AG09319 (cell line): ENCODE measurements at places on chromosomes 6 and 20.

DNA sequence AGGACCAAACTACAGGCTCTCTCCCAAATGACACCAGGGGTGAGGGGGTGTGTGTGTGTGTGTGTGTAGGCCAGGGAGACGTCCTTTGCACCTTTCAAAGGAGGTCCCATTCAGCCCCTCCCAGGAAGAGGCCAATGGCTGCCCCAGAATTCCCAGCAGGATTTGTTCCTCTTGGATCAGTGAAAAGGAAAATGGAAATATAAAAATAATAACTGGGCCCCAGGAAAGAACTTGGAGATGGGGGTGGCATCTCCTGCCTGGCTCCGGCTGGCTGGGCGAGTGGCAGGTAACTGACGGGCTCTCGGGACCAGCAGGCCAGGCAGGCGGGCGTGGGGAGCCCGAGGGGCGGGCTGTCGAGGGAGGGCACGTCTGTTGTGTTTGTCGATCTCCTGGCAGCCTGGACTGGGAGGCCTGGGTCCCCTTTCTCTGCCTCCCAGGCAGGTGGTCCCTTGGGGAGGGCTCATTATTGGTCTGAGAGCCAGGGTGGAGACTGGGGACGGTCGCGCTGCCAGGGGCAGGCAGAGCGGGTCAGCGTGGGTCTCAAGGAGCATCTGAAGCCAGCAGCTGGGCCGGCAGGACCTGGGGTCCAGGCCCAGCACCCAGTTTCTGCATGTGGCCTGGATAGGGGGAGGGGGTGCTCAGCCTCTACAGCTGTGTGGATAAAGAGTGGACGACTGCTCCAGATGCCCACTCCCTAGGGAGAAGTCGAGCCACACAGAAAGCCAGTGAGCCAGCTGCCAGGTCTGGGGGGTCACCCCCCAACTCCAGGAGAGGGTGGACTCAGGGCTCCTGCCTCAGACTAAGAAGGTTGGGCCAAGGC lies 3.1 kb downstream of the NOL4L start:
- no peak for DNase-seq

DNA sequence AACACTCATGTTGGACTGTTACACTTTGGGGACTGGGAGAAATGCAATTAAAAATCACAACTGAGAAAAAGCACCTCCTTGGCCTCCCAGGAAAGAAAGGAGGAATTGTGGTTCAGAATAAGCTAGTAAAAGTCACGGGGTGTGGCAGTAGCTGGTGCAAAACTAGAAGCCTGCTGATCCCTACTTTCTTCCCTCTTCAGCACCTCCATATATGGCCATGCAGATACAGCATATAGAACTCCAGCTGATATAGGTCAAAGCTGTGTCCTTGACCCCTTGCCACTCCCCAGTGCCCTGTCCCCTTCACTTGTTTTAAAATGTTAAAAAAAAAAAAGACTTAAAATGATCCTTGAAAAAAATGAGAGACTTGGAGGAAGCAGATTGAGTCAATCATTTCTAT lies 5.5 kb upstream of the FLRT3 start:
- DNase-seq = no peak

- no peak for DNase-seq
Observed at GRCh38 chr20:50921803-50922501, 9.3 kb downstream of the ADNP start.

DNA sequence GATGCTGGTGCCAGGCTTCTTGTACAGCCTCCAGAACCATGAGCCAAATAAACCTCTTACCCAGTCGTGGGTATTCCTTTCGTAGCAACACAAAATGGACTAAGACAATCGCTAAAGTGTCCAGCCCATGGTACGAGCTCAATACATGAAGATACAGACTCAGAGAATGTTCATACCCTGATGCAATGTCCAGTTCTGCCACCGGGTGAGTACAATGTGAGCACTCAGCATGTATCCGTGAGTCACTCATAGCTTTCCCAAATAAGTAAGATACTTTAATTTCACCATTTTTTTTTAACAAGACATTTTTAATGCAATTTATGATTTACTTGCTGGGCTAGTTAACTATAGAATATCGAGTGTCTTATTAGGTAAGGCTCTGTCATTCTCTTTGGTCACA lies 26.7 kb upstream of the PDE10A start:
- no peak for DNase-seq

GRCh38 chr6:90314514-90314913 lies 17.9 kb upstream of the BACH2 start:
- no peak for DNase-seq
